Jurkat, Clone E6-1 (cell line): ENCODE measurements at places on chromosomes 1 and 21.

DNA sequence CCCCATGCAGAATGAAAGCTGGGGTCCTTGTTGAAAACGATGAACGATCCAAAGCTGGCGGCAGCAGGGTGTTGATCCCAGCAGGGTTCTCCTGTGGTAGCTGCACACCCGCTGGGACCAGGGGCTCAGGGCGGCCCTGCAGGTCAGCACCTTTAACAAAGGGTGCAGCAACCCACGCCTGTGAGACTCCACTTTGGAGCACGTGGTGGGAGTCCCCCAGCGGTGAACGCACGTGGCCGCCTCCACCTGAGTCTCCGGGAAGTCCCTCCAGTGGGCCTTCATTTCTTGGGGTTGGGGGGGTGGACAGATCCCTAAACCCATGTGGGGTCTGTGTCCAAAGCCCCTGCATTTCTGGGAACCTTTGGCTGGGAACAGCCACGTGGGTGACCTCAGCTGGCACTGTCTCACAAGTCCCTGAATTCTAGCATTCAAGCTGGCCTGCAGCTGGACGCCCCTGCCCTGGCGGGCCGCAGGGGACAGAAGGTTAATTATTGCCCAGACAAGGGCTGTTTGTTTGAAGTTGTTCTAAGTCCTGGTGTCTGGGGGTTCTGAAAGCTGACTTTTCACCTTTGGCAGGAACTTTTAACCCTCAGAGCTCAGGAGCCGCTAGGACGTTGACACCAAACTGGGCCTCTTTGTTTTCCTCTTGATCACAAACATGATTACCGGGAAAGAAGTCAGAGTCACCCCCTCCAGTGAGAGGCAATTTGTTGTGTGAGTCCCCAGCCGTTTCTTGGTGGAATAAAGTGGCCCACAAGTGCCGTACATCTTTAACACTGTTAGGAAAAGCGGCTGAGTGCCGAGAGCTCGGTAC is 64.5 kb downstream of the COL18A1 start:
- DNase-seq, result no peak

DNA sequence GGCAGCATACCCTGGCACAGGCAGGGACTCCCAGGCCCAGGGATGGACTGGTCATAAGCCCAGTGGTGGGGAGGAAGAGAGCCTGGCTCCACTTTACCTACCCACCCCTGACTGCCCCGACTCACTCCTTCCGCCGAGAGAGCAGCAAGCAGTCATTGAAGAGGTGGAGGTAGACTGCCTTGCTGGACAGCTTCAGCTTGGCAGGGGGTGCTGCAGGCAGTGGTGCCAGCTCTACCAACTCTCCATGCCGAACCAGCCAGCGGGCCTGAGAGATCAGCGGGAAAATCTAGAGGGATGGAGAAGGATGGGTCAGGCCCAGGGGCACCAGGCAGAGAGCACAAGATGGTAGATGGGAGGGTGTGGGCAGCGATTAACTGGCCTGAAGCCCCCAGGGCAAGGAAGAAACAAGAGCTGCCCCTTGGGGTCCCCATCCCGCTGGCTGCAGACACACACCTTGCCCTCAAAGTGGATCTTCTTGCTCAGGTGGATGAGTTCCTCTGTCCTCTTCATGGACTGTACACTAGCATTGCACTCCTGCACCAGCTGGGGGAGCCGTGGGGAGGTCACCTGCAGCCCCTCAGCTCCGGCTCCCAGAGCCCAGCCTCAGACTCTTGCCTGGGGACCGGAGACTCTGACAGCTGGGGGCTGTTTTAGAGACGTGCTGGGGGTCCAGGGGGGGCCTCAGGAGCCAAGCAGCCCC is 7.7 kb downstream of the ARHGEF19 start:
- DNase-seq, result peak; percentile 16

DNA sequence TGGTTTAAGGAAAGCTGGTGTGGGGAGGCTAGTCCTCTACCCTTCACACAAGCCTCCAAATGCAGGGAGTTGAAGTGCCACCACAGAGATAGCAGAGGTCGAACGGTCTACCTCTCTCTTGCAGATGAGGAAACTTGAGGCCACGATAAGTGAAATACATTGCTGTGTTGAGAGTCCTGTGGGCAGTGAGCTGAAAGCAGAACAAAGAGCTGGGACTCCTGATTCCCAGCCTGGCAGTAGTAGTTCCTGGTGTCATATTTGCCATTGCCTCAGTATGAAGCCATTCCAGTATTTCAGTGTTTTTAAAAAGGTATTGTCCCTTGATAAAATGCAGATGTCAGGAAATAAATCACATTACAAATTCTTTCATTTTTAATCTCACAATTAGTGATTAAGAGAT is 28.6 kb downstream of the AK4 start:
- DNase-seq, result no peak

DNA sequence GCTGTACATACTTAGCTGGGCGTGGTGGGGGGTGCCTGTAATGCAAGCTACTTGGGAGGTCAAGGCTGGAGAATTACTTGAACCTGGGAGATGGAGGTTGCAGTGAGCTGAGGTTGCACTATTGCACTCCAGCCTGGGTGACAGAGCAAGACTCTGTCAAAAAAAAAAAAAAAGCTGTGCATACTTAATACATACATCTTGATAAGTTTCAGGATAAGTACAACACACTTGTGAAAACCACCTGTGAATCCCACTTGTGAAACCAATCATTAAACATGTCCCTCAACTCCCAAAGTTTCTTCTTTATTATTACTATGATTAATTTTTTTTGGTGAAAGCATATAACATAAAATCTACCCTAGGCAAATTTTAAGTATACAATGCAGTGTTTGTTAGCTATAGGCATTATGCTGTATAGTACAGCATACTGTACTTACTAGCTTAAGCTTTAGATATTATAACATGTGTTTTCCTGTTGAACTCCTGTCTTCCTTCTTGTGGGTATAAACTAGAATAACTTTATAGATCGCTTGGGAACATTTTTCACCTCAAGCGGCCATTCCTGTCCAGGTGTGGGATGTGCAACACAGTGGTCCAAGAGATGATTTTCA is 41.4 kb downstream of the DISC1 start:
- DNase-seq, result no peak

- DNase-seq, result no peak
Observed at GRCh38 chr1:14421977-14422609, 176.4 kb upstream of the KAZN start.

DNA sequence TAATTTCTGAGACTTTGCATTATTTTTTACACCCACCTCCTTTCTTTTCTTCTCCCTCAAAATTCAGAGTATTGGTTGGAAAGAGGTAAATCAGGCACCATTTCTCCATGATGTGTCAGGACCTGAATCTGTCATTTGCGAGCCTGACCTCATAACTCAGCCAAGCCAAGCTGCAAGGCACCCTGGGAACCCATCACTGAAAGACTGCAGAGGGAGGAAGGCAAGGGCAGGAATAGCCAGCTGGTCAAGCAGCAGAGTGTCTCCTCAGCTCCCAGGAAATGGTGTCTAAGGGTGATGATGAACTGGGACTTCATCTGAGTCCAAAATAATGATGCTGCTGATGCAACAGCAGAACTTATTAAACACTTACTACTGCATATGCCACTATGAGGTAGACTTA is 556.6 kb downstream of the OMA1 start:
- no peak for DNase-seq

GRCh38 chr1:13583966-13584791 is 547 bp downstream of the PDPN start:
- DNase-seq, result no peak

DNA sequence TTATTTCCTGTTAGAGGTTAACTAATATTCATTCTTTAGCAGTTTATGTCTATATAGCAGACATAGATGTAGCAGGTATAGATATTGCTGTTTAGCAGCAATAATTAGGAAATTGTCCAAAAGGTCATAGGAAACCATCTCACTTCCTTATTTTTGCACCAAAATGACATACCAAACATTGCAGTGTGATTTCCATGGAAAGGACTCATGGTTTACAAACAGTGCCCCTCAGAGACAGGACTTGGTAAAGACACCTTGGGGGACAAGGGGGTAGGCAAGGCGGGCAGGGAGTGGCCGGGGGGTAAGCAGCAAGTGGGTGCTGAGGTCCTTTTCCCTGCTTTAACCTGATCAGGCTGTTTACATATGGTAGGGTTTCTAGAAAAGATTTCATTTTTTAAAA is 30.5 kb downstream of the BATF3 start:
- DNase-seq, result peak; percentile 35

- peak; percentile 75 for DNase-seq
Observed at GRCh38 chr1:150922519-150922975, 3.6 kb upstream of the SETDB1 start.

- DNase-seq, result peak; percentile 80
Observed at GRCh38 chr21:45596704-45597318, 46.7 kb upstream of the PCBP3 start.

GRCh38 chr1:171835891-171836290 is 5.4 kb upstream of the DNM3 start:
- DNase-seq, result no peak

DNA sequence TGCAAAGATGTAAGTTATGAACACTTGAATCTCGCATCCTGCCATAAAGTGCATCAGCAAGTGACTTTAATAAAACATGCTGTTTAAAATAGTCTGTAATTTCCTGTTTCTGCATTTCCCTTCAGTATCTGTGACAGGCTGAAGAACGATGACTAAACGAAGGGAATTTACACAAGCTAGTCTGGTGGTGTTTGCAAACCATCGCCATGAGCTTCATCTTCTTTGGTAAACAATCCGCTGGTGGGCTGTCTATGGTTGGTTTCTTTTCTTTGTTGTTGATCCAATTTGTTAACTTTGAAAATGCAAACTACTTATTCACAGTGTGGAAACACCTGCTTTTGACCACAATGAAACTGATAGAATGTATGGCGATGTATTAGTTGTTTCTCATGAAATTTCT is 13.9 kb downstream of the SERTAD4 start:
- DNase-seq, result peak; percentile 32

GRCh38 chr1:77557053-77557452 is 125.4 kb downstream of the ZZZ3 start:
- no peak for DNase-seq

- DNase-seq, result no peak
Observed at GRCh38 chr1:119748040-119748439, 20.7 kb downstream of the HMGCS2 start.

GRCh38 chr21:37484535-37485474 is 118.2 kb downstream of the DYRK1A start:
- no peak for DNase-seq

DNA sequence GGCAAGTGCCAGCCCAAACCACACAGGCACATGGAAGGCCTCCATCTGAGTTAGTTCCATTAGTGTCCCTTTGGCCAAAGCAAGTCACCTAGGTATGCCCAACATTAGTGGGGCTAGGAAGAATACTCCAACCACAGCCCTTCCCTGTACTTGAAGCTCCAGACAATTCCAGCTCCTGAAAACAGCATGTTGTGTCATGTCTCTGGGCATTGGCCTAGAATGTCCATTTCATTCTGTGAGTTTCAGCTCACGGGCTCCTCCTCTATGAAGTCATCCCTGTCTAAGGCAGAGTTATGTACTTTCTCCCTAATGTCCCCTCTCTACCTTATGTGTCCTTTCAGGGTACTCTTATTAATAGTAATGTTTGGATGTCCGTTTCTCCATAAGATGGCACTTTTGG is 96.5 kb upstream of the SPATA6 start:
- no peak for DNase-seq

DNA sequence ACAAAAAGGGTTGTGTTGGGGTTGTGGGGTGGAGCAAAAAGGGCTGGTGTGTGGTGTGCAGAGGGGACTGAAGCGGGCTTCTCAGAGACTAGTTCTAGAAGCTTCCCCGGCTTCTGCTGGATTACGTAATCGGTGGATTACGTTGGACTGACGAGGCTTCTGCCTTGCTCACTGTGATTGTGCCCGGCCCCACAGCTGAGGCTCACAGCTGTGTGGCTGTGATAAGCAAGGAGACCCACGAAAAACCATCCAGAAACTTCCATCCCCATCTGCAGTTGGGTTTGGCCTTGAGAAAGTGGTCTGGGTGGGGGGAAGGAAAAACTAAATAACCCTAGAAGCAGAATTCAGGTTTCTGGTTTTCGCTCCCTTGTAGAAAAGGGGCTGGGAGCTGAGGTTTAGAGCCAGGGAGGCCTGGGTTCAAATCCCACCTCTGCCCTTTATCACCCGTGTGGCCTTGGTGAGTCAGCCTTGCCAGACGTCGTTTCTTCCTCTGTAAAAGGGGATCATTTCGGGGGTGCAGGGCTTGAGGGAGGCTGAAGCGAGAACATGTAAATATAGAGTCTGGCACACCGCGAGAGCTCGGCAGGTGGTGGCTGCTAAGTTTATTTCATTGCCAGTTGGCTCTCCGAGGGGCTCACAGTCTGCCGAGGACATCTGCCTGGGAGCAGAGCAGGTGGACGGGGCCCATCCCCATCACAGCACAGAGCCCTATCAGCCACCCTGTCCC is 30.4 kb upstream of the DISP3 start:
- DNase-seq, result no peak

GRCh38 chr1:61139775-61140549 is 57.6 kb downstream of the NFIA start:
- no peak for DNase-seq

DNA sequence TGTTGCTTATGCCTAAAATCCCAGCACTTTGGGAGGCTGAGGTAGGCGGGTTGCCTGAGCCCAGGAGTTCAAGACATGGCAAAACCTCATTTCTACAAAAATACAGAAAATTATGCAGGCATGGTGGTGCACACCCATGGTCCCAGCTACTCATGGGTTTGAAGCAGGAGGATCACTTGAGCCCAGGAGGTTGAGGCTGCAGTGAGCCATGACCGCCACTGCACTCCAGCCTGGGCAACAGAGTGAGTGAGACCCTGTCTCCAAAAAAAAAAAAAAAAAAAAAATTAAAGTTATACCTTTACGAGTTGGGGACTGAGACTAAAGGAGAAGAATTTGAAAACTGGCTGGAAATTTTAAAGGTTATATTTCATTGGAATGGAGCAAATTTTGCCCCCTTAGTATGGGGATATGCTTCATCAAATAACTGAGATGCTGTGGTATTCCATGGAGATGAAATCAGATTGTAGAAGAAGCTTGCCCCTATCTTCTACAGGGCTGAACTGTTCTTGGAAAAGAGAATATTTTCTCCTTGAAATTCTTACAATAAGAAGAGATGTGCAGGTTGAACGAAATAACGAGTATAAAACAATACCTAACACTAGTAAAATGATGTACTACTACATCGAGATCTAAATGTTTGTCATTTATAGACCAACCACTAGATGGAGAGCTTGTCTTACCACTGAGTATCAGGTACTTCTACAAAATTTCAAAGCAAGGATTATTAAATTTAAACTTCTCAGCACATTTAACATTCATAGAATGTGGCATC is 34.9 kb upstream of the SCYL3 start:
- peak; percentile 63 for DNase-seq

DNA sequence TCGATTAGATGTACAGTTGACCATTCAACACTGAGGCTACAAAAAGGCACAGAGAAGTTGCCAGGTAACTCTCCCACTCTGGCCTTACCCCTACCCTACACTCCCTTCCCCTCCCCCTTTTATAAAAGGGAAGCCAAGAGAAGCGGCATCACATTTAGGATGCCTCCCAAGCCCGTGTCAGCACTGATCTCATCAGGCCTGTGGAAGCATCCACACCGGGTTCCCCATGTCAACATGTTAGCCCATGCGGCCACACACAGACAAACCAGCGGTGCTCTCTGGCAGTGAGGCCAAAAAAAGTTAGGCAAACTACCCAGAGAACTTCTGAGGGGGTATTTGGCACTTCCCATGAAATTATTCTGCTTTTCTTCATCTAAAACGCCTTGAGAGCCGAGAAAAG is 29.9 kb downstream of the BCAR3 start:
- no peak for DNase-seq

GRCh38 chr1:175415129-175415712 is 222.6 kb upstream of the KIAA0040 start:
- no peak for DNase-seq
